Activated CD4-positive, alpha-beta T cell treated with anti-CD3 and anti-CD28 coated beads, Interleukin-10, Interleukin-2, amounts not matched to agents 100 ng/mL and 50 ng/mL, durations not matched to agents 16 hours and 8 hours (primary cell): ENCODE measurements at places on chromosomes 6 and 20.

- no peak for DNase-seq
These were observed 52.4 kb downstream of the NINL start for GRCh38 chr20:25532971-25533391.

DNA sequence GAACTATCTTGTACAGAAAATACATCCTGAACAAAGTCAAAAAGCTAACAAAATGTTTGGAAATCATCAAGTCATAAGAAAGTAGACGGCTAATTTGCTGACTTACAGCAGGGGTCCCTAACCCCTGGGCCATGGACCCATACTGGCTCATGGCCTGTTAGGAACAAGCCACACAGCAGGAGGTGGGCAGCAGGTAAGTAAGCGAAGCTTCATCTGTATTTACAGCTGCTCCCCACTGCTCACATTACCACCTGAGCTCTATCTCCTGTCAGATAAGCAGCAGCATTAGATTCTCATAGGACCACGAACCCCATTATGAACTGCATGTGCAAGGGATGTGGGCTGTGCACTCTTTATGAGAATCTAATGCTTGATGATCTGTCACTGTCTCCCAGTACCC lies 115.5 kb downstream of the CDK19 start:
- DNase-seq, result no peak

DNA sequence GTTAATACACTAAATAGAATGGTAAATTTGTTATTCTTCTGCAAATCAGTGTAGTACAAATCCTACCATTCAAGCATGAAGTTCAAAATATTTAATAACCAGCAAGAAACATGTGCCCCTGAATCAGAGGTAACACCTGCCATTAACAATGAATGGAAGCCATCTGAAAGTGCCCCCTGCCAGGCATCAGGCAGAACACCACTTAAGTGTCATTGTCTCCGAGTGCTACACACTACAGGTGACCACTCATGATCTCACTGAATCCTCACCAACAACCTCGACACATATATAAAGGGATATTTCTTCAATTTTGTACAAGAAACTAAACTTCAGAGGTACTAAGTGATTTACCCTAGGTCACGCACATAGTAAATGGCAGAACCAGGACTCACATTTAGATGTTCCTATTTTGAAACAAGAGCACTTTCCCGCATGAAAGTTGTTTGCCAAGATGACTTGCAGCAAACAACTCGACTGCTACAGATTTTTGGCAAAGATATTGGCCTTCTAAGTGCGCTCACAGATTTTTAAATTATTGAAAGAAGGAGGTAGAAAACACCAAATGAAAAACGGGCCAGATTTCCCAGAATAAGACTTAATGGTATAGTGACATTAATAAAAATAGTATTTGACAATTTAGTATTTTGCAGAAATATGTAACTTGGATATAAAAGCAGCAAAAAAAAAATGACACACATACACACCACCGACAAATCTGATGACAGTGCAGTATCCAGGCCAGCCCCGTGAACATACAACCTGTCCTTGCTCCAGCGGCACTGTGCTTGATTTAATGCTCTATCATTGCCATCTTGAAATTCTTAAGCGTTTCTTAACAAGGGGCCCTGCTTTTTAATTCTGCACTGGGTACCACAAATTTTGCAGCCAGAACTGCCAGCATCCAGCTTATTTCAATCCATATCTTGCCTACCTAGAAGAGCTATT lies 274.5 kb downstream of the ALDH8A1 start:
- no peak for DNase-seq

- DNase-seq, result peak; percentile 44
These were observed 60.3 kb downstream of the VTA1 start for GRCh38 chr6:142207265-142207877.

- DNase-seq, result no peak
These were observed 147.8 kb downstream of the PHACTR3 start for GRCh38 chr20:59752101-59752586.

GRCh38 chr6:126131246-126131645 lies 144.9 kb downstream of the TRMT11 start:
- no peak for DNase-seq

DNA sequence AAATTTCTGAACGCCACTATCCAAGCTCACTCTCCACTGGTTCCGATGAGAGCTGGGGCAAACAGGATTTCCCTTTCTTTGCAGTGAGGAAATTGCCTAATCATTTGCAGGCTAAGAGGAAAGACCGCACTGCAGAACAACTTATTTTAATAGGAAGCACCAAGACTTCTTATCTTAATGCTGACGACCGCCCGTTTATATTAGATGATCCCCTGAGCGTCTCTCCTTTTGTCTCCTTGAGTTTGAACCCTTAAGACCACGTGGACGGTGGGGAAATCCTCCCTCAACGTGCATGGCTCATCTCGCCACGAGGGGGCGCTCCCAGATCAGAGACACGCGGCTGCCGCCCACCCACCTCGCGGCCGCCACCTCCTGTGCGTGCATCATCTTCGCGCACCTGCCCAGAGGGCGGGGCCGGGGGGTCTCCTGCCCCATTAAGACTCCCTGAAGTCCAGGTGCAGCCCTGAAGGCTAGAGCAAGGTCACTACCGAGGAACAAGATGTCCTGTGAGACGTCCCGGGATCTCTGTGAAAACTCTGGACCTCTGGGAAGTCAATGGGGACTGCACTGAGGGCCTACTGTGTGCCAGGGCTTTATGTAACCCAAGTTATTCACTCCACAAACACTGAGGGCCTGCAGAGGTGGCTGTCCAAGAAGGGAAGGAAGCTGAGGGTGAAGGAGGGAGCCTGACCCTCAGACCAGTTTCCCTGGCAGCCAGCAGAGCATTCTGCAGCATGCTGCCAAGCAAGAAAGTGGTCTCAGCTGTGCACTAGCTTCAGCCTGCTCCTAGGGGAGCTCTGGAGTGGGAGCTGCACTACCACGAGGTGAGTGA lies 28.1 kb downstream of the PDYN start:
- DNase-seq, result peak; percentile 80

DNA sequence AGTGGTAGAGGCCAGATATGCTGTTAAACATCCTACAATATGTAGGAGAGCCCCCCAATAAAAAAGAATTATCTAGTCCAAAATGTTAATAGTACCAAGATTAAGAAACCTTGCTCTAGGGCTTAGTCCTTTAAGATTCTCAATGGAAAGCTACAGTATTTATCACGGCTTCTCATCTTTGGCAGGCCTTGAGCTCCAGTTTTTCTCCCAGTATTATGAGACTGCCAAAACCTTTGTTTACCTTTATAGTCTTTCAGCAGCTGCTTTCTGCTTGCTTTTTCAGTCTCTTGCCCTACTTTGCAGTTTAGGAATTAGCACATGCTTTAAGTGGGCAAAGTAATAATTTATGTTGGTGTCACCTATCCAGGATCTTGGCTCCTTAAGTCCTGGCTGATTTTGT lies 59.7 kb downstream of the NHLRC1 start:
- no peak for DNase-seq

DNA sequence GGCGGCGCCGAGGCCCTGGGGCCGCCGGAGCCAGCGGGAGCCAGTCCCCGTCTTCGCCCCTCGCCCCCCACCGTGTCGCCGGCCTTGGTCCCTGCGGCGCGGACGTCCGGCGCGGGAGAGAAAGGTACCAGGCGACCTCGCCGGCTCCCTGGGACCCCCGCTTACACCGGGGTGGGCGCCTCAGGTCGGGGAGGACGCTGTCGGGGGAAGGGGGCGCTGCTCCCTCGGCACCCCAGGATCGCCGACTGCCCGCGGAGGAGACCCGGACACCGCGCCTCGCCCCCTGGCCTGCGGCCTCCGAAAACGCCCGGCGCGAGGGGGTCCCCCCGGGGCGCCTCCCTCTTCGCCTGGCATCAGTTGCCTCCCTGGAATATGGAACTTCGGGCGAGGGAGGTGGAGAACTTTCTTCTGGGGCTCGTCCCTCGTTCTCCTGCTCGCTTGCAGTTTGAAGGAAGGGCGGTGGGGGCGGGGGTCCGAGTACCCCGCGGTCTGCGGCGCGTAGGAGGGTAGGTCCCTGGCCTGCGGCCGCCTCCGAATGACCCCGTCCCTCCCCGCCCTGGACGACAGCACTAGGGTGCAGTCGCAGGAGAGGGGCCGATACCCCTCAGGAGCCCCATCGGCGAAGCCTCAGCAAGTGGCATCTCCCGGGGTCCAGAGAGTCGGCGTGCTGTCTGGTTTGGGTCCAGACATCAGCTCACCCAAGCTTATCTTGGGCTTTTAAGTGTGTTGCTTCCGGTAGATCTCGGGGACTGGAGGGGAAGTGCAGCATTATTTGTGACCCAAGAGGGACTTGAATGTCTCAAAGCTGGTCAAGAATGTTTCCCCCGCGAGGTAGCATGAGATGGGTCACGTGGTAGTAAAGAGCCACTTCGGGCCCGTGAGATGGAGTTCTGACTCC lies 549 bp downstream of the ANKRD6 start:
- DNase-seq, result peak; percentile 11

DNA sequence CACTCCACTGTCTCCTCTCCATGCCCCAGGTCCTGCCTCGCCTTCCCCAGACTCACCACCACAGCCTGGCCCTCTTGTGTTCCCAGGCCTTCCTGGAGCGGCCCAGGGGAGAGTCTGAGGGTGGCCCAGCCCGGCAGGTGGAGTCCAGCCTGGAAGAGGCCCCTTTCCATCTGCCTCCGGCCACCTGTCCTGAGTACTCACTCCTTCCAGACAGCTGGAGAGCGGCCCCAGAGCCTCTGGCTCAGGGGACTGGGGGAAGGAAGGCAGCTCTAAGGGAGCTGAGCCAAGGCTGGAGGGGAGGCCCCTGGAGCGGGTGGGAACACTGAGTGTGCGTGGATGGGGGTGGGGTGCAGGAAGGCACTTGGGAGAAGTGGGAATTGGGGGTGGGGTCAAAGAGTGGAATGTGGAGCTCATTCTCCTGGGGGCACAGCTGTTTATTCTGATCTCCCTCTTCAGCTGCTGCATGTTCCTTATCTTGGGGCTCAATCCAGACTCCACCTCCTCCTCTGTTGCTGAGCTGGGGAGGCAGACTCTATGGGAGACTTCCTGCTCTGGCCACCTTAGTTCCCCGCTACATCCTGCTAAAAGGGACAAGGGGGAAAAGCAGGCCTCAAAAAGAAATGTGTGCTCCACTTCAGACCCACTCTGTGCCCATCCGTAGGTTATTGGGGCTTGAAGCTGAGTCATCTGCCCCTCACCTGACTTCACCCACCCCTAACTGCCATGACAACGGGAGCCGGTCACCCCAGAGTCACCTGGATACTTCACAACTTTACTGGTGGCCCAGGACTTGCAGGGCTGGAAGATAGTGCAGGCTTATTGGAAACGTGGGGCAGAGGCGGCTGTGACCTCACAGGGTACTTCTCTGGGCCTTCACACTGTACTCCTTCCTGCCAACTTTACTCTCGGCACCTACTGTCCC lies 19.5 kb upstream of the TAF8 start:
- peak; percentile 68 for DNase-seq

GRCh38 chr6:101940391-101940790 lies 546.9 kb downstream of the GRIK2 start:
- no peak for DNase-seq

DNA sequence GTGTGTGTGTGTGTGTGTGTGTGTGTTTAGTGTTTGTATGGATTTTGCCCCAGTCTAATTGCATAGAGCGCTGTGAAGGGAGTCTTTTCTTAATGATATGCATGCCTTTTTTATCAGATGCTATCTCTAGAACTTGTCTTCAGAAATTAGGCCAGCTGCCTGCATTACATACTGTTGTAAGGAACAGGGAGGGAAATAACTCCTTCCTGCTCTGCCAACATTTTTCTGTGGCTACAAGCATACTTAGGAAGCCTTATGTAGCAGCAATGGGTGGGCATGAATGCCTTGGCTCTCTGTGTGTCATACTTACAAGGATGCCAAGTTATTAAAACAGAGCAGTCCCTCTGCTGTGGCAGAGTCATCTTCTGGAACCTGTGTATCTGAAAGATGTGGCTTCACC lies 8.0 kb upstream of the COL21A1 start:
- no peak for DNase-seq

- DNase-seq, result no peak
These were observed 33.3 kb downstream of the FAM50B start for GRCh38 chr6:3882431-3882830.

DNA sequence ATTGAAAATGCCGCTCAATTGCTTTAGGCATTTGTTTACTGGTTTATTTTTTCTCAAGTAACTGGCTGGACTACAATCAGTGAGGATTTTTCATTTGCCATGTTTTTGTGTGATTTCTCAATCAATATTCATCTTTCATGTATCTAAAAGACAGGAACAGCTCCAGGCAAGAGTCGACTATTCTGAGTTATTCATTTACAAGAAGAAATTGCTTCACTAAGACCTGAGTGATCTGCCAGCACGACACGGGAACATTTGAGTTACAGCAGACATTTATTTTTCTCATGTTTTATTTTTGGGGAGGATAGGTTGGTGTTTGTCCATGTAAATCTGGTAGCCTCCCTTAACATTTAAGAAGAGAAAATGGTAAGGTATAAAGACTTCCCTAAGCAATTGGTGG lies 124.1 kb downstream of the CBLN4 start:
- DNase-seq, result no peak

- DNase-seq, result no peak
These were observed 55.1 kb downstream of the TBXT start for GRCh38 chr6:166112580-166112979.

- no peak for DNase-seq
These were observed 451.3 kb downstream of the HTR1B start for GRCh38 chr6:77011929-77012545.

GRCh38 chr6:329888-330691 lies 37.8 kb downstream of the DUSP22 start:
- no peak for DNase-seq

- DNase-seq, result peak; percentile 33
These were observed 225.7 kb downstream of the UST start for GRCh38 chr6:148972481-148972880.

GRCh38 chr20:24109537-24109936 lies 121.0 kb upstream of the GGTLC1 start:
- peak; percentile 63 for DNase-seq

DNA sequence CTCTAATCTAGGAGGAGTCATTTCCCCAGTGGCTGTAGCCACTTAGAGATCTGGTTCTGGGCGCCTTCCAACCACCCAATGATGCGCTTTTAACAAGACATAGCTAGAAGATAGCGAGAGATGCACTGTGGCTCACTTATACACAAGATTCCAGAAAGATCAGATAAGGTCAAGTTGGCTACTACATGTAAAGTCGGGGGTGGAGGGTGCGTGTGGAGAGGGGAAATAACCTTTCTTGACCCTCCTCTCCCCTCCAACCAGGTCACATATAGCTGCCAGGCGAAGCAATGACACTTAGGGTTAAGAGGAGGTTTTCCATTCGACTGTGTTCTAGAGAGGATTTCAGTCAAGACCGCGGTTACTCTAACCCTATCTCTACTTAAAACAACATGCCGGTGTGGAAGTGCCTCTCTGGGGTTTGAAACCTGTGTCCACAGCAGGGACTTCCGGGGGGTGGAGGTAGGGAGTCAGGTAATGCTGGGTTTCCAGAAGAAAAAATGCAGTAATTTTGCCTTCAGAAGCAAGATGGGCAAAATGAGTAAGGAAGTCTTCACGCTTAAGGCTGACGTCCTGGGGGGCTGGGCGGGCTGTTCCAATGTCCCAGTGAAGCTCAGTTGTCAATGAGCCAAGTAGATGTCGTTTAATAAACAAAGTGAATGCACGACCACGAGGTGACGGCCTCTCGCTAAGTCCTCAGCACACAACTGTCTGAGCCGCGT lies 1.8 kb upstream of the SIM1 start:
- DNase-seq, result no peak

GRCh38 chr6:109230453-109230852 lies 135.1 kb downstream of the CEP57L1 start:
- DNase-seq, result no peak
